ENCODE measurements at places on chromosomes 5 and 9.

GRCh38 chr5:157451806-157452205 is 8.2 kb upstream of the NIPAL4 start:
- DNase-seq: no peak

GRCh38 chr9:12770261-12770660 is 4.6 kb upstream of the LURAP1L start:
- DNase-seq: no peak

DNA sequence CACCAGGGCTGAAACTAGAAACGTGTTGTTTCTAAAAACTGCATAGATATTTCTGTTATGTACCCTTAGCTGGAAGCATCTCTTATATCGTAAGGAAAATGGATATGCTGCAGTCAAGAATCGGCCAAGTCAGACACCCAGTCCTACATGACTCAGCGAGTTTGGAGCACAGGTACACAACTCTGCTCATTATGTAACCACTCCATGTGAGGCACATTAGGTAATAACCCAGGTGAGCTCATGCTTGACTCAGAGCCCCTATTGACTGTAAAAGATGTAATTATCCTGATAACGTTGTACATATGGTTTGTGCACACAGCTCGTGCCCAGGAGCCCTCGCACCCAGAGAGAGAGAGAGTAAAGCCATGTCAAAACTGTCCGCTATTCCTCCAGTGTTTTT is 593.7 kb upstream of the ACO1 start:
- no peak for DNase-seq

- DNase-seq: peak; percentile 63
Measured at GRCh38 chr5:79229357-79230174, 6.4 kb upstream of the JMY start.

DNA sequence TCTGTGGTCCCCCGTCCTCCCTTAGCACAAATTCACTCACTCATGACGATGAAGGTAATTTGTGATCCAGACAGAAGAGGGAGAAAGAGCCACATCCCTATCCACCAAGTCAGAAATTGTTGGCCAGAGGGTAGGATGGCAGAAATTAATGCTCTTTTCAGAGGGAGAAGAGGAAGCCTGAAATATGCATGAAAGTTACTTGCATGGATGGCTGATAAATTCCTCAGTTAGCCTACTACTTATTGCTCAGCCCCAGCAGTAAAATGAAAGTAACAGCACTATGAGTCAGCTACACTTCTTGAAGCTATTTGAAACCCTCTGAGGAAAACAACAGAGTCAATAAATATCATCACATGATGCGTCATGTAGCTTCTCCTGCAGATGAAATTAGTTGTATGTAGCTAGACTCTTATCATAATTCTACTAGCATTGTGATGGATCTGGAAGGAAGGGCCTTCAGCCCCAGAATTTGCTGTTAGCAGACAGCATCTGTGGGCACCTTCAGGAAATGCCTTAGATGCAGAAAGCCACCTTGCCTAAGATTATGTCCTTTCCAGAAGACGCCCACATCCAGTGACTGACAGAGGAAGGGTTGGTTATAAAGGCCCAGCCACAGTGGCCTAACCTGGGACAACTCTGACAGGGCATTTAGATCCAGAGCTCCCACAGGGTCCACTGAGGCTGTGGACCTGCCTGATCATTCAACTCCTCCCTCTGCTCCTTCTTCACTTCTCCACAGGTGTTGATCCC is 81.2 kb upstream of the CCDC112 start:
- no peak for DNase-seq

DNA sequence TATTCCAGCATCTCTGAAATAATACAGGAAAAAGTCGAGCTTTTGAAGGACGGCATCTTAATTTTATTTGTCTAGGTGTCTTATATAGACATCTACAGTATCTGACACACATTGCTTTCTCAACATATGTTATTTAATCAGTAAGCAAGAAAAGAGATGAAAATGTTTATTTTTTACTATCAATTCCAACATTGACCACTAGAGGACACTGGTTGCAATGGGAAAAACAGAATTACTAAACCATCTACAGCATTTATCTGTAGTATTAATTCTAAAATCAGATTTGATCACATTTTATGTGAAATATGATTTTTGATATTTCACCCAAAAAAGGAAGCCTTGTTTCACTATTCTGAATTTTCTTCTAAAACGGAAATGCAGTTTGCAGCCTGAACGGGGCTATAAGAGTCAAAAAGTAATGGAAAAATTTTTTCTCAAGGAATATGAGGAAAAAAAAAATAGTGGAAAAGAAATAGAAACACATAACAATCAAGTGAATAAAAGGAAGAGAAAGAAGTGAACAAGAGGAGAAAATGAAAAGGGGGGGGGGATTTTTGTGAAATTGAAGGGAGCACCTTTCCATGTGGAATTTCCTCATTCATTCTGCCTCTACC is 98.6 kb downstream of the OSTF1 start:
- no peak for DNase-seq

GRCh38 chr9:131382850-131383729 is 10.8 kb upstream of the PRRC2B start:
- peak; percentile 75 for DNase-seq

- no peak for DNase-seq
Measured at GRCh38 chr9:37550781-37551180, 25.4 kb downstream of the FBXO10 start.

Data from D341Med (cell line).